ENCODE measurements at places on chromosomes 5 and 9.

DNA sequence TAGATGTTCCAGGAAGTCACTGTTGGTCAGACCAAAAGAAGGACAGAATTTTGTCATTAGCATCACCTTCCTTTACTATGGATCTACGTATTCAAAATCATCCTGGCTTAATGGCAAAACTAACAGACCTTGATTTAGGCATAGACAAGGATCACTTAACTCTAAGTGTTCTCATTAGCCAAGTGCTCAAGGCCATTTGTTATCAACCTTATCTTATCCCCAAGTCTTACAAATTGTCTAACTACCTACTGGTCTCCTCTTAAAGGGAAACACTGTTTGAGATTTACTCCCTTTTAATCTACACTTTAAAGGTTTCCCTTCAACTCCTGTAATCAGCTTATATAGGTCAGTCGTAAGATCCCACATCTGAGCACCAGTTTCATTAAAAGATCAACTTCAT, 1197.5 kb upstream of the C9orf72 start:
- no peak for DNase-seq

DNA sequence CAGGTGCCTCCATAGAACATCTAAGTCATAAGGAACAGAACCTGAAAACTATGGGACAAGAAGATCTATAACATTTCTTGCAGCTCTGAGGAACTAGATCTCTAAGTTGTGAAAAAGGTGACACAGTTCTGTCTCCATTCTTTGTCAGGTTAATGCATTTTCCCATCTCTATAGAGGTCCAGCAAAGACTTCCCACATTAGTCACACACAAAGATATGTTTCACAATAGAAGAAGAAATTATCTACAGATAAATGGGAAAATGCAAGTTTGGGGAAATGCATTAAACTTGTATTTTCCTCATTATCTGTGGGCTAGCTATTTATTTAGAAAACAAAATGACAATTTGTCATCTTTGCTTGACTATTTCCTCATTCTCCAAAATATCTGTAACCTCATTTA, 458.6 kb upstream of the PAPPA start:
- no peak for DNase-seq

- DNase-seq, result no peak
Measured at GRCh38 chr9:94908011-94908563, 181.6 kb downstream of the AOPEP start.

DNA sequence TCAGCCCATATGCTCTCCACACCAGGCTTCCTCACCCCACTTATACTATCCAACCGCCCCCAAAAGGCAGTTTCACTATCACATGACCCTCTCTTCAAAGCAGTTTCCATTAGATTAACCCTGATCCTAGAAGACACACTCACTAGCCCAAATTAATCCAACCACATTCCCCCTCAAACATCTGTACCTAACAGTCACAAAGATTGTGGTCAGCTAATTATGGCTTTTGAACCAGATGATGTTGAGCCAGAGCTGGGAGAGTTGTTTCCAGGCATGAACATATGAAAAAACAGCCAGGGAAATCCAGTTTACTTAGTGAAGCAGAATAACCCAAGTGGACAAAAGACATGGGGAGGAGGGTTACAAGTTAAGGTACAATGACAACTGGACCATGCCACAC, 131.2 kb downstream of the SPOCK1 start:
- DNase-seq, result no peak

DNA sequence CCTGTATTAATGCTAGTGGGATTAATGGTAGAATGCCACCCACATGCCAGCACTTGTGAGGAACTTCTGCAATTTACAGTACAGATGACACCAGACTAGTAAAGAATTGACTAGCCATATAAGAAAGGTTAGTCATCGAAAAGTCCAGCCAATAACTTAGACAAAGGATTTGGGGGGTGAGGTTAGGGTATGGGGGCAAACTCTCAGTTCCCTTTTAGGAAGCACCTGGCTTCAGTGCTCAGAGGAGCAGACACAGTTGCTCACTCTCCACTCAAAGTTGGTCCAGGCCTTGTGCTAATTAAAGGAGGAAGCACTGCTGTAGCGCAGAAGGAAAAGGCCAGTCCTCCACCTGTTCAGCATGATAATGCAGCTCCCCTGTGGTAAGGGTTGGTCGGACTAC, 25.2 kb downstream of the TGFBR1 start:
- no peak for DNase-seq

DNA sequence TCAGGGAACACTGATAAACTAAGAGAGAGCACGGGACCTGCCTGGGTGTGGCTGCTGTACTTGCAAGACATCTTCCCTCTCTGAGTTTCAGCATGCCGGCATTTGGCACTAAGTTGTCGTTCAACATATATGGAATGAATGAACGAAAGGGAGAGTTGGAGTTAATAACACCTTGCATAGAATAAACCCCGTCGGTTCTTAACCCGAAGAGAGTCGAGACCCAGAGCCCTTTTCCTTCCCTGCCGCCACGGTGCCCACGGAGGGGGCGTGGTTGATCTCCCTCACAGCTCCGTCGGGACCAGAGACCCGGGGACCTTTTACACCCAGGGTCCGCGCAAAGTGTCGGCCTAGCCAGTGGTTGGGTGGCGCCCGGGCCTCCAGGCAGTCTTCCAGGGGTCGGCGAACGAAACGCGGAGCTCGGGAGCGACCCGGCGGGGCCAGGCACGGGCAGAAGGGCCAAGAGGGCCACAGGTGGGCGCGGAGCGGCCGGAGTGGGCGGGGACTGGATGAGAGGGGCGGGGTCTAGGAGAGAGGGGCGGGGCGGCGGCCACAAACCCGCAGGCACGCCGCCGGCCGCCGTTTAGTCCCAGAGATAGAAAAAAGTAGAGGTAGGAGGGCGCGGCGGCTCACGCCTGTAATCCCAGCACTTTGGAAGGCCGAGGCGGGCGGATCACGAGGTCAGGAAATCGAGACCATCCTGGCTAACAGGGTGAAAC, 735 bp upstream of the RPL26L1 start:
- DNase-seq, result peak; percentile 68

GRCh38 chr5:53023969-53024368, 34.8 kb downstream of the ITGA2 start:
- no peak for DNase-seq
